ENCODE measurements at places on chromosomes 2 and 18.

DNA sequence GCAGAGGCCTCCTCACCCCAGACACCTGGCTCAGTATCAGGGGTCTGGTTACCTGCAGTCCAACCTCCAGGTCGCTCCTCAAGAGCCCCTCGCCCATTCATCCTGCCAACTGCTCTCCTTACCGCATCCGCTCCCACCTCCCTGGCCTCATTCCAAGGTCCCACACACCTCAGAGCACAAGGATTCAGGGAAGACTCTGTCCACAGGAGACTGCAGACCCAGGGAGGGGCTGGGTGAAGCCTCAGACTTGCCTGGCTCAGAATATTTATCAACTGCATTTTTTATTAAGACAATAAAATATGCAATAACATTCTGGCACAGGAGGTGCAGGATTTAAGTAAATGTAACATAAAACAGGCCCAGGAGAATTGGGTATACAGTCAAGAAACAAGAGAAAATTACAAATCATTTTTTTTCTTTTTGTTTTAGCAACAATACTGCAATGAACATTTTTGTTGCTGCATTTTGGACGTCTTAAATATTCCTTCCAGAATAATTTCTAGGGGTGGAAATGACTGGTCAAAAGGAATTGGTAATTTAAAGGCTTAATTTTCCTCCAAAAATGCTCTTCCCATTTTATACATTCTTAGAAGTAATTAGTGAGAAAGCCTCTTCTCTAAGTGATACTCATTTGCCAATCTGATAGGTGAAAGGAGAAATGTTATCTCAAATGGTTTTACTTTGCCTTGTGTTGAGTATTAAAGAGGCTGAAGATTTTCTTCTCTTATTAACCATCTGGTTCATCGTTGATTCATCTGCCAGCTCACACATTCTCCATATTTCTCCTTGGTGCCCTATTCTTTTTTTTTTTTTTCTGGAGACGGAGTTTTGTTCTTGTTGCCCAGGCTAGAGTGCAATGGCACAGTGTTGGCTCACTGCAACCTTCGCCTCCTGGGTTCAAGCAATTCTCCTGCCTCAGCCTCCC lies 42.5 kb downstream of the TEX44 start:
- DNase-seq = no peak

- no peak for DNase-seq
Measured at GRCh38 chr2:15973481-15974401, 33.4 kb downstream of the MYCN start.

GRCh38 chr2:70050631-70051425 lies 36.4 kb upstream of the PCBP1 start:
- DNase-seq = no peak

DNA sequence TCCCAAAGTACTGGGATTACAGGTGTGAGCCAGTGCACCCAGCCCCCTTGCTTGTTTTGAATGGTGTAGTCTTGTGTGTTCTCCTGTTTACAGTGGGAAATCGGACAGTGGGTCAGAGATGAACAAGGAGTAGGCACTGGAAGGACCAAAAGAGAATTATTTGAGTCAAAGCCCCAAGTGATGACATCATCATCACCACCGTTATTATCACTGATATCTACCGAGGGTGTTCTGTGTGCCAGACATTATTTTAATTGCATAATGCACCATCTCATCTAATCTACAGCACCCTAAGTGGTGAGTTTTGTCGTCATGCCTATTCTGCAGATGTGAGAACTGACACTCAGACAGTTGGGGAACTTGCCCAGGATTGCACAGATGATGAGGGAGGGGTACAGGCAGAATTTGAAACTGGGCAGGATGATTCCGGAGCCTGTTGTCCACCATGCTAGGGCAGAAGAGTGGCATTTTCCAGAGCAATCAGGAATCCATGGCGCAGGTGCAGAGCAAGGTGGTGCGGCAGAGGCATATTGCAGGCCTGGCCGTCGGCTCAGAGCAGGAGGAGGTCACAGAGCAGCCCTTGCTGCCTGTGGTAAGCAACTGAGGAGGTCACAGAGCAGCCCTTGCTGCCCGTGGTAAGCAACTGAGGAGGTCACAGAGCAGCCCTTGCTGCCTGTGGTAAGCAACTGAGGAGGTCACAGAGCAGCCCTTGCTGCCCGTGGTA lies 137.0 kb upstream of the HDAC4 start:
- no peak for DNase-seq

DNA sequence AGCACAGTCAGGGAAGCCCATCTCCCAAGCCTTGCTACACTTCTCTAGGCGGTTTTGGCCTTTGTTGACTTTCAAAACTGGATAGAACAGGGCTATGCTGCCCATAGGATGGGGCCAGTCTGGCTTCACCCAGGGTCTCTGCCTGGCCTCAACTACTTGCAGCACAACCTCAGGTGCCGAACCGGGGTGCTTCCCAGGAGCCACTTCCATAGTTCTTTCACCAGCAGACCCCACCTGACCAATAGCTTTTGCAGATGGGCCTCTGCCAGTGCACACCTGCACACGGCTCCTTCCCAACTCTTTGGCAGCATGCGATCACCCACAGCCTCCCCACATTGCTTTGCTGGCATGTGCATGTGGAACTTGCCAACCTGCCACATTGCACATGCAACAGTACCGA lies 331.6 kb downstream of the CPS1 start:
- no peak for DNase-seq

DNA sequence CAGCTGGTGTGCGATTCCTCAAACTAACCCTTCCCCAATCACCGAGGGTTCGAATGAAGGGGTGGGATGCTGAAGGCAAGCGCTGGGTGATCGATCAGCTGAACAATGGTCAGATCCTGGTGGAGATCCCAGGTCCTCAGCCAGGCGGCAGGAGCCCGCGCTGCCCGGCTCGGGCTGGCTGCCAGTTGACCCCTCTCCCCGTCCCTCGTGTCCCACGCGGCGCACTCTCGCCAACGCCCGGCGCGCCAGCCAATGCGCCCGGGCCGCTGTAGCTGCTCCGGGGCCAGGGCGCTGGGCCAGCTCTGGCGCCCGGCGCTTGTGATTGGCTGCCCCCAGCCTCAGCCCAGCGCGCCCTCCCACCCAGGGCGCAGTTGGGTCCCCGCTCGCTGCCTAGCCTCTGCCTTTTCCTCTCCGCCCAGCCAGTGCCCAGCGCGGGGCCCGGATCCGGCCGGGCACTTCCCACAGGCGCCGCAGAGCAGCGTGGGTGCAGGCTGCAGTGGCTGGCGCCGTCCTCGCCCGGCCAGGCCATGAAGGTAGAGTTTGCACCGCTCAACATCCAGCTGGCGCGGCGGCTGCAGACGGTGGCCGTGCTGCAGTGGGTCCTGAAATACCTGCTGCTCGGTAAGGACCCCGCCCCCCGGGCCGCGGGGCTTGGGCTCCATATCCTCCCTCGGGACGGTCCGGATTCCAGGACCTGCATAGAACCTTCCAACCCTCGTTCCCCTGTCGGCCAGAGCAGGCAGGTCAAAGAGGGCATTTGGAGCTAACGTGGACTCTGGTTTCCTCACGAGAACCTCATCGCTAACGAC lies at the start of gene MOGAT1:
TSS of gene MOGAT1 (plus strand) at position 400 of the 809 bp plus-strand sequence. CDS start at position 528, 128 bp downstream.
- DNase-seq = peak; percentile 20

DNA sequence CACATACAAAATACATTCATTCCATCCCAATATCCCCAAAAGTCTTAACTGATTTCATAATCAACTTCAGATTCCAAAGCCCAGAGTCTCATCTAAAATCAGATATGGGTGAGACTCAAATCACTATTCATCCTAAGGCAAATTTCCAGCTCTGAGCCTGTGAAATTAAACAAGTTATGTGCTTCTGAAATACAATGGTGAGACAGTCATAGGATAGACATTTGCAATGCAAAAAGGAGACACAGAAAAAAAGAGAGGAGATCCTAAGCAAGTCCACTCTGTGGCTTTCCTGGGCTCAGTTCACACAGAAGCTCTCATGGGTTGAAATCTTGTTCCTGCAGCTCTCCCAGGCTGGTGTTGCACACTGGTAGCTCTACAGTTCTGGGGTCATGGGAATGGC lies 18.3 kb downstream of the ZNF892 start:
- no peak for DNase-seq
